Activated naive CD8-positive, alpha-beta T cell treated with anti-CD3 and anti-CD28 coated beads, Interleukin-2, amount 50 U/mL, for 16 hours (primary cell): ENCODE measurements at places on chromosomes 5 and 9.

DNA sequence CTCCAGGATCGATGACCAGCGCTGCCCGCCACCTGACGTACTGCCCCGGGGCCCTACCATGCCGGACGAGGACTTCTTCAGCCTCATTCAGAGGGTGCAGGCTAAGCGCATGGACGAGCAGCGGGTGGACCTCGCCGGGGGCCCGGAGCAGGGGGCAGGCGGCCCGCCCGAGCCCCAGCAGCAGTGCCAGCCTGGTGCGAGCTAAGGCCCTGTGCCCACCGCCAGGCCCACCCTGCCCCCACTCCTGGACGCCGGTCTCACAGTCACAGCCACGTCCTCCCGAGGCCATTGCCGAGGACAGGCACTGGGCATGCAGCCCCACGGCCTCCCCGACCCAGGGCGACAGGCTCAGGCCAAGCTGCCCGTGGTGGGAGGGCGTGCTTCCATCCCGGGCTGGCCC lies 5.5 kb downstream of the DNLZ start:
- no peak for DNase-seq

DNA sequence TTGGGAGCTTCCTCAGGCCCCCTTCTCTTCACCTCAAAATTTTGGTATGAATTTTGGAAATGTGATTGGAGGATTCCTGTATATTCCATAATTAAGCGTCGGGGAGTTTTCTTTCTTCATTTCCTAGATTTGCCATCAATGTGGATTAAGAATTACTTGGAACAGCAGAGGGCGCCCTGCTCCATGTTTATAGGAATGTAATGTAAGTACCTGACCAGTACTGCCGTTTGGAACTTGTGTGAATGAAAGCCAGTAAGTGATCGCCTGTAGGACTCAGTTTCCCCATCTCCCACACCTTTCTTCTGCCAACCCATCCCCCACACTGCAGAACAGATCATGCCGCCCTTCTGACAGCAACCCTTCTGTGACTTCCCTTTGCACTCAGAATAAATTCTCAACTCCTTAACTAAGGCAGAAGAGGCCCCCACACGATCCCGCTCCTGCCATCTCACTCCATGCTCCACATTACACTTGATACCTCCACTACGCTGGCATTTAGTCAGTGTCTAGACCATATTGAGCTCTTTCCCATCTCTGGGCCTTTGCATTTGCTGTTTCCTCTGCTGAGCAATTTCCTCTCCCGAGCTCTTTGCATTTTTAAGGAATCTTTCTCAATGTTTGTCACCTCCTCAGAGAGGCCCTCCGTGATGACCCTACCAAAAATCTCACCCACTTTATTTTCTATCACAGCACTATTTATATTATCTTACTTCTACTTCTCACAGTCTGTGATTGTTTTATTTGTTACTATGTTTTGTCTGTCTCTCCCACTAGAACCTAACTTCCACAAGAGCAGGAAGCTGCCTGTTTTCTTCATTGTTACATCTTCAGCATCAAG lies 79.5 kb upstream of the HTR4 start:
- DNase-seq, result peak; percentile 38

- peak; percentile 11 for DNase-seq
Measured at GRCh38 chr5:956941-957747, 51.5 kb upstream of the NKD2 start.

- DNase-seq, result no peak
Measured at GRCh38 chr5:14445013-14445412, 136.6 kb upstream of the OTULINL start.
